ENCODE measurements at places on chromosomes 5 and 9.

DNA sequence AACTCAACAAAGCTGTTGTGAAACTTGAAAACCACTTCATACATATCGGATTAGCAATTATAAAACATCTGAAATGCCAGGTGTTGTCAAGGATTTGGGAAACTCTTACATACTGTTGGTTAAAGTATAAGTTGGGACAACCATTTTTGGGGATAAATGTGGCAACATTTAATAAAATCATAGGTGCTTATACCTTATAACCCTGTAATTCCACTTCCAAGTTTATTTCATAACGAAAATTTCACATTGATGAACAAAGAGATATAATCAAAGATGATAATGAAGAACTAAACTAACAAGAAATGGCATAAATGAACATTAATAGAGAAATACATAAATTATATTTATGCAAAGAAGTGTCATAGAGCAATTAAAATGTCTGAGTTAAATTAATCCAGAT lies 54.3 kb downstream of the ANKRD55 start:
- DNase-seq: no peak

DNA sequence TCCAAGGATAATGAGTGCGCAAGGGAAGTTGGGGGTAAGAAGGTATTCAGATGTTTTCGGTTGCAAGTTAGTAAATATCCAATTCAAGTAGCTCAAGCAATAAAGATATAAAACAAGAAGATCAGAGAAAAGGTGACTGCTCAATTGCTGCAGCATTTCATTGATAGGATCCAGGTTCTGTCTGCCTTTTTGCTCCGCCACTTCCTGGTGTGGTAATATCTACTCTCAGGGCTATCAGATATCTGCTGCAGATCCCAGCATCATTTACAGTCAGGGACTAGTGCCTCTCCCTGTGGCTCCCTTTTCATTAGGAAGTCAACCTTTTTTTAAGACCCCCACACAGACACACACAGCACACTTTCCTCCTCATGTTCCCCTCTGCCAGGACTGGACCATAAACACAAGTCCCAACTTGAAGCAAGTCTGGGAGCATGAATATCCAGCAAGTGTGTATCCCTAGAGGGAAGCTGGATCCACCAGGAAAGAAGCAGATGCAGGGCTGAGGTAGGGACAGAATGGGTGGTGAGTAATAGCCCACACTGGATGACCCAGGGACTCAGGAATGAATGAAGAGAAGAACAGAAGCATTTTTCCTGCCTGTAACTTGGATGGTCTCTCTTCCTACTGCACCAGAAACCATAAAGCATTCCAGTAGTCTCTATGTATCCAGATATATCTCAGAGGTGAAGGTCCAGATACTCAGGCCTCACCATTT lies 53.7 kb downstream of the ZNF622 start:
- no peak for DNase-seq

DNA sequence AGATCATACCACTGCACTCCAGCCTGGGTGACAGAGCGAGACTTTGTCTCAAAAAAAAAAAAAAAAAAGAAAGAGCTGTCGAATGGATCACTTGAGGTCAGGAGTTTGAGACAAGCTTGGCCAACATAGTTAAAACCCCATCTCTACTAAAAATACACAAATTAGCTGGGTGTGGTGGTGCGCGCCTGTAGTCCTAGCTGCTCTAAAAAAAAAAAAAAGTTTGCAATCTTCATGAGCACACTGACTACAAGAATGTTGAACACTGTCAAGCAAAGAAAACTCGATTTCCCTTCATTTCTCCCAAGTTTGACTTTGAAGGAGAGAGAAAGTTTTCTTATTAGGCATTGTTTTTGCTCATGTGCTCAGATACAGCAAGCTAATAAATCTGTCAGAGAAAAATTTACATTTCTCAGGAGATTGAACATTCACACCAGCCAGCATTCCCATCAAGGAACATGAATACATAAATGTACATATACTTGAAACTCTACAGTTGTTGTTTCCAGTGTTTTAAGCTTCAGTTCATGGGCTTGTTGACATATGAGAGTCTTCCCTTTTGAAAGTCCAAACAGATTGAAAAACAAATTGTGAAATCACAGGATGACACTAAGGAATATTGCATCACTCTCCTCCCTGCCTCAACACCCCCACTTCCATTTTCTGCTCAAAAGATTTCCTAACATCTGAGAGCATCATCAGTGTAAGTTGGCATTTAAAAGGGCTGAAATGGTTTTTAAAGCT lies 81.8 kb downstream of the ARRDC3 start:
- DNase-seq: no peak

- DNase-seq: no peak
Measured at GRCh38 chr5:42676362-42676761, 80.3 kb upstream of the CCDC152 start.

DNA sequence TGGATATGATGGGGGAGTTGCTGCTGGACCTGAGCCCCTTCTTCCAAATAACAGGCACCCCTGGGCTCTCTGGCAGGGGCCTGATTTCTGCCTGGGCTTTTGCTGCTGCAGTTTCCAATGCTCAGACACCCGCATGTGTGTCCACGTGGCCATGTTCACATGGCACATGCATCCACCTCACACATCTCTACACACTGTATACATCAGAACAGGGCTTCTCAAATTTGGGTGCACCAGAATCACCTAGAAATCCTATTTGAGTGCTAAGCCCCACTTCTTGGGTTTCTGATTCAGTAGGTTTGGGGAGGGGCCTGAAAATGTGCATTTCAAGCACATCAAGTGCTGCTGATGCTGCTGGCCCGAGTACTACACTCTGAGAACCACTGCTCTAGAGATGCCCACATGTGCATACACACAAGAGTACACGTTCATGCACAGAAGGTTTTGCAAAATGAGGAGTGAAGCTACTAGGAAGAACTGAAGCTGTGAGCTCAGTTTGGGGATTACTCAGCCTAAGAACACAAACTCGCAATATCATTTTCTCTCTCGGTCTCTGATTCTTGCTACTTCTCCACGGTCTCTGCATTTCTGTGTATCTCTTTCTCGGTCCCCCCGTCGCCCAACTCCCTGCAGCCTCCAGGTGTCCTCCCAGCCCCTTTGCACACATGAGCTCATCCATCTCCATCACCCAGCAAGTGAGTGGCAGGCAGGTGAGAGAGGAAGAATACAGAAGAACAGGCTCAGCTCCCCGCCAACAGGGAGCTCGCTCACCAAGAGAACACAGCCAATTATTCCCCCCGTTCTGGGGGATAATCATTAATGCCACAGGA lies 97.0 kb downstream of the PCDH1 start:
- DNase-seq: no peak

DNA sequence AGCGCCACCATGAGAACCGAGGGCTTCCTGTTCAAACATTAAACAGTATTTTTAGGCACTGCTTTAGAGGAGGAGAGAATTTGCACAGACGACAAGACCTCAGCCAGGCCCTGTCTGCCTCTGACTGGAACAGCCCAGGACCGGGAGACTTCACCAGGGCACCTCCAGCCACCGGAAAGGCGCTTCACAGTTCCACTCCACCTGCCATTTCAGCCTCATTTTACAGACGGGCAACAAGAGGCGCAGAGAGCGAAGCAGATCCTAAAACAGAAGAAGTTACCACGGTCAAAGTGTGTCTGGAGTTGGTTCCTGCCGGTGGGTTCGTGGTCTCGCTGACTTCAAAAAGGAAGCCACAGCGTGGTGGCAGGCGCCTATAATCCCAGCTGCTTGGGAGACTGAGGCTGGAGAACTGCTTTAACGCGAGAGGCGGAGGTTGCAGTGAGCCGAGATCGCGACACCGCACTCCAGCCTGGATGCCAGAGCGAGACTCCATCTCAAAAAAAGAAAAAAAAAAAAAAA lies 28.4 kb downstream of the COL23A1 start:
- DNase-seq: no peak

GRCh38 chr5:179769796-179770195 lies 24.0 kb upstream of the LTC4S start:
- no peak for DNase-seq

DNA sequence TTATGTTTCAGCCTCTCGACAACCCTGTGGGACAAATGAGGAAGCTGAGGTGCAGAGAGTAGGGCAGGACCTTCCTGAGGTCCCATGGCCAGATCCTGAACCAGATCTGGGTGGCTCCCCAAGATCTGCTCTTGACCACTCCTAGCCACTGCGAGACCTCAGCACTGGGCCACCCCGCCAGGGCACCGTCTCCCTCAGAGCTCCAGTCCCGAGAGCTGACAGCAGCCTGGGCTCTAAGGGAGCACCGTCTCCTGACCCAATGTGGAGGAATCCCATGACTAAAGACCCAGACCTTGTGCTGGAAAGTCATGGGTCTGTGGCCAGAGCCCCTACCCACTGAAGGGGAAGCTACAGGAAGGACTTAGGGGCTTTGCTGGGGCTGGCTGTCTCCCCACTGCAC lies 4.5 kb upstream of the LMX1B start:
- DNase-seq: no peak

DNA sequence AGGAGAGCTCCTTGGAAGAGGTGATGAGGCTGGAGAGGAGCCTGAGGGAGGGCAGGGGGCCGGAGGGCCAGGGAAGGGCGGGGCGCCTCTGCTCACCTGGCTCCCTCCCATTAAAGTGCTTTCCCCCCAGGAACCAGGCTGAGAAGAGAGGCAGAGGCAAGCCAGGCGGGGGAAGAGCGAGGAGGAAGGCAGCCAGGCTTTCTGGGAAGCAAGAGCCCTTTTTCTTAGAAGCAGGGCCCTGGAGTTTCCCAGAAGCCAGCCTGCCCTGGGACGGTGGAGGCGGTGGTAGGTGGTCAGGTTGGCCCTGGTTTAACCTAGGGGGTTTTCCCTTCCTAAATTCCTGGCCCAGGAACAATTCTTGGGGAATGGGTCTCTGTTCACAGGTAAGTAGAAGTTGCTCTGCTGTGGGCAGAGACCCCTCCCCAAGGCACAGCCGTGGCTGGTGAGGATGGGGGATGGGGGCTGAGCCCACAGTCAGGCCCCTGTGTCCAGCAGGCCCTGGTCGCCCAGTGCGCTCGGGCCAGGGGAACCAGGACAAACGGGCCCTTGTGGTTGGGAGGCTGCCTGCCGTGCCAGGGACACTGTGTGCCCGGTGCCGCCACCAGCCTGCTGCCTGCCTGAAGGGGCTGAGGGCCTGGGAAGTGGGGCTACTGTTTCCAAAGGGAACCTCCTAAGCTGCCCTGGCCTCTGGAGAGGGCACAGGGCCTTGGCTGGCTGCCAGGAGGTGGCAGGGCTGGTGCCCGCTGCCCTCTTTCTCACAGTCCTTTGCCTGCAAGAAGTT lies 16.6 kb upstream of the RALGDS start:
- DNase-seq: no peak

GRCh38 chr5:87640902-87641301 lies 228.2 kb upstream of the CCNH start:
- DNase-seq: no peak
